ENCODE measurements at places on chromosomes 4 and X. TPM values are rescaled to one million over a fixed set of nuclear protein-coding genes. Genes with fewer than 3 reads are reported as not detected.

DNA sequence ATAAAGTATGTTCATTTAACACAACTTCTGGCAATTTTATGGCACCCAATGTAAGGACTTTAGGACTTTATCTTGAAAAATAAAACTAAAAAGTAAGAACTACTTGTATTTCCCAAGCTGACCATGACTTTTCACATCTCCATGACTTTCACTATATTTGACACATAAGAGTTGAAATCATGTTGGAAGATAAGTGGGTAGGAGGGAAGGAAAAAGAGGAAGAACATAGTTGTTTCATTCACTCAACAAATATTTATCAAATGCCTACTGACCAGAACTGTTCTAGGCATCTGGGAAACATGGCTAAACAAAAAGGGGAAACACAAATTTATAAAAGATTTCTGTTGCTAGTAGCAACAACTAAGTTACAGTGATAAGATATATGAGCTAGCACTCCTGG, 16.0 kb downstream of the SCLT1 start:
- no peak for DNase-seq

GRCh38 chr4:94302191-94302590, 40.4 kb downstream of the HPGDS start:
- DNase-seq: no peak

DNA sequence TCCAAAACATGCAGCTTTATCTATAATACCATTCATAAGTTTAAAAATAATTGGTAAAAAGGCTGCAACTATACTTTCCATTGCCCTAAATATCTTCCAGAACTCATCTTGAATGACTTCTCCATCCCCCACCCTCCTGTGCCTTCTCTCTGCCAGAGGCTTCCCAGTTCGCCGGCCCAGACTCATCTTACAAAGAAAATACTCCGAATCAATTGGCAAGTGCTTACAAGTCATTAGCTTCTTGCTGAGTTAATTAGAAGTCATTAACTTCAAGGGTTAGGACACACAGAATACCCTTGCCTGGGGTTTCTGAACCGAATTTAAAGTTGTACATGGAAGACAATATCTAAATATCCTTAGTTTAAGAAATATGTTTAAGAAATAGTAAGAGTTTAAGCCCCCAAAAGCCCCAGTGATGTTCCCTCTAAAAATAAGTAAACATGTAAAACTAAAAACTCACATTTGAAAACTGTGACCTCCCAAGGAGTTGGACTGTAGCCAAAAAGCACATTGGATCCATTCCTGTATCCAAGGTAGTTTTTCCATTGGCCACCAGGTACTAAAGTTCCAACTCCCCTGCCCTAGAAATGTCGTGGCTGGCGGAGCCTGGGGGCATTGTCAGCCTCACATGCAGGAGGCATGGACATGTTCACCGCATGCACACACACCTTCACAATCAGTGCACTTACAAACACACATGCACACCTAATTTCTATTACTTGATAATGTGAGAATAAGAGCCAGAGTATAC, 535.2 kb upstream of the FAT1 start:
- no peak for DNase-seq

DNA sequence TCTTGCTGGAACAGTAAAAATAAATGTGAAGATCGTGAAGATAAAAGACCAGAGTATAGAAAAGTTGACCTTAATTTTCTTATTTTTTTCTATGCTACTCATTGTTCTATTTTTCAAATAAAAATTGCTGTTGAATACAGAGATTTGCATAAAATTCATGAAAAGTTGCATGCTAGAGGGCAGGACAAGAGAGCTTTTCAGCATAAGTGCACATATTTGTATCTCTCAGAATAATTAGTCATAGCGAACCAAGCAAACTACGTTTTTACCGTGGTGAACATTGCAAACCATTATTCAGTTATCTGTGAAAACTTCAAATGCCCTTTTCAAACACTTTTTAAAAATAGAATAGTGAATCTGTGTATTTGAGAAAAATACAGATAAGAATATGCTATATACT, 26.4 kb upstream of the AFF2 start:
- DNase-seq: no peak

DNA sequence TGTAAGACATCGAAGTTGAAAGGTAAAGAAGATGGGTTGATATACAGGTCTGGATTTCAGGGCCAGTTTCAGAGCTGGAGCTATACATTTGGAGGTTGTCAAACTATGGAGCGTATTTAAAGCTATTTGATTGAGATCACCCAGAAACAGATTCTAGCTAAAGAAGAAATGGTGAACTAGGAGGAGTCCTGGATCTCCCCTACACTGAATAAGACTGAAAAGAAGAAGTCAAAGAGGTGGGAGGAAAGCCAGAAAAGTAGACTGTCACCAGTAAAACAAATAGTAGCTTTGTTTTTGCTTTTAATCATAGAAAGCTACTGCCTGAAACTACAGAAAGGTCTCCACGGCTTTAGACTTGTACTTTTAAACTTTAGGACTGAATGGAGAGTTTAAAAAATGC, 5.0 kb upstream of the NDP start:
- no peak for DNase-seq

DNA sequence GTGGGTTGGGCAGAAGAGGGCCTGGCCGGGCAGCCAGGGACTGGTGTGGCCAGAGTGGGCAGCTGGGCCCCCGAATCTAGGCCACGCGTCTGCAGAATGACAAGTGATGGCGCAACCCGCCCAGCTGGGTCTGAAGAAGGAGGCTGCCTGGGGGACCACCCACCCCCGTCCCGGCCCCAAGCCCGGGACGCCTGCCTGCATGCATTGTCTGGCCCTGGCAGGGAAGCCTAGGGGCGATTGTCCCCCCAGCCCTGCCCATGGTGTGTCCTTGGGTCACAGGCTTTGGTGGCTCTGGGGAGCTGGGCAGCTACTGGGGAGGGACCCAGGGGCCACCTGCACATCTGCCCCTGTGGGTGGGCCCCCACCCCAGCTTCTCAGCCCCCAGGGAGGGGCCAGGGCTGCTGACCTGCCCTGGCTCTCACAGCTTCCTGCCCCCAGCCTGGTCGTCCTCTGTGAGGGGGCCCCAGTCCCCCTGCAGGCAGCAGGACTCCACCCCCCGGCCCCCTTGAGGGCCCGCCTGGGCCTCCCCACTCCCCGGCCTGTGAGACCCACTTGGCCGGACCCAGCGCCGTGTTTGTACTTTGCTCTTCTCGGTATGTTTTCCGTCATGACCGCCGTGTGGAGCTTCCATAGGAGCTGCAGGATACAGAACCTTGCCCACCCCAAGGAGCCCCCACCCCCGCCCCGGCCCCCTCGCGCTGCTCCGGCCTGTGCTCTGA, 4.9 kb downstream of the FGFR3 start:
- DNase-seq: no peak

- no peak for DNase-seq
Measured at GRCh38 chr4:61520166-61520565, 320.0 kb downstream of the ADGRL3 start.

DNA sequence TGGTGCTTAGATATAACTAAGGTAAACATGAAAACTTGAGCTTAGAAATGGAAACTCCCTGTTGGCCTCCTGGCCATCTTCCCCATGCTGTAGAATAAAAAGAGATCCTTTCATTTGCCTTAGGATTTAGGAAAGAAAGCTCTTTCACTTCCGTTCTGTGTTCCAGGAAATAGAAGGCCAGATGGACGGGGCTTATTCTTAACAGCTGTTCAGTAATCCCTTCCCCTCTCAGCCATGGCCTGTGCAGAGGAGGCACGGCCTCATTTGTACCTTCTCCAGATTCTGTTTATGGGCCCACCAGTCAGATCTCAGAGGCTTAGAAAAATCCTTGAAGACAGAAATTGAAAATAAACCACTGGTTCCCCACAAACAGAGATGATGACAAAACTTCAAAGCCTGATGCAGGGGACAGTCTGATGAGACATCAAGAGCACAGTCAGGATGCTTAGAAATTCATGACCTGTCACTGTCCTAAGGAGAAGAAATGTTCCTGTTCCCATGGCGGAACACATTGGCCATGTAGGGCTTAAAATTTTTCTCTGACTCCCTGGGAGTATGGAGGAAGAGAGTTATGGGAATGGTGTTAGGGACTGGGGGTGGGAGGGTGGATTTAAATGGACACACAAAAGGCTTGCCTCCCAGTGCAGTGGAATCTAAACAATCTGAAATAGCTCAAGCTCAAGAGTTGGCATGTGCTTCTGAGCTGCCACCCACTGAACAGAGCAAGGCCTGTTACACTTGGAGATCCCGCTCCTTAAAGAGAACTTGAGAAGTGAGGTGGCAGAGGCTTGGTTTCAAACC, 188.8 kb downstream of the SOWAHB start:
- DNase-seq: peak; percentile 90

DNA sequence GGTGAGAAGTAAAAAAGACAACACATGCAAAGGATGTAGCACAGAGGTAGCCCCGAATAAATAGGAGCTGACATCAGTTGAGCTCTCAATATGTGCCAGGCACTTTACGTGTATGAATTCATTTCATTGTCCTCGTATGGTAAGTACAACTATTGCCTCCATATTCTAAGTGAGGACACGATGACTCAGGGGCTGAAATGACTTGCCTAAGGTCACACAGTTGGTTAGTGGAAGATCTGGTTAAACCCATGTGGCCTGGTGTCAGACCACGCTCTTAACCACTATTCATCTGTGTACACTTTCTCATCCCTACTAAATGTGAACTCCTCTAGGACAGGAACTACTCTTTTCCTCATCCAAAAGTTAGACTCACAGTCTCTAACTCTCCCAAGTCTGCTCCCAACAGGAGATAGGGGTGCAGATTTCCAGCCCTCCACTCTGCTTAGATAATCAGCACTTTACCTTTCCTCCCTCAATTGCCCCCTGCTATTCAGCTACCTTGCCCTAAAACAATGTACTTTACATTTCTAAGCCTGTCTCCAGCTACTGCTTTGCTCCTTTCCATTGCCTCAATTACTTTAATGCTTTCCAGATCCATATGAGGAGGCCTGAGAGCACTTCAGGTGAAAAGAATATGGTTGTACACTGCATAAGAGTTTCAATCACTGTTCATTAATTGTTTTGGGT, 58.8 kb upstream of the LHFPL1 start:
- no peak for DNase-seq

DNA sequence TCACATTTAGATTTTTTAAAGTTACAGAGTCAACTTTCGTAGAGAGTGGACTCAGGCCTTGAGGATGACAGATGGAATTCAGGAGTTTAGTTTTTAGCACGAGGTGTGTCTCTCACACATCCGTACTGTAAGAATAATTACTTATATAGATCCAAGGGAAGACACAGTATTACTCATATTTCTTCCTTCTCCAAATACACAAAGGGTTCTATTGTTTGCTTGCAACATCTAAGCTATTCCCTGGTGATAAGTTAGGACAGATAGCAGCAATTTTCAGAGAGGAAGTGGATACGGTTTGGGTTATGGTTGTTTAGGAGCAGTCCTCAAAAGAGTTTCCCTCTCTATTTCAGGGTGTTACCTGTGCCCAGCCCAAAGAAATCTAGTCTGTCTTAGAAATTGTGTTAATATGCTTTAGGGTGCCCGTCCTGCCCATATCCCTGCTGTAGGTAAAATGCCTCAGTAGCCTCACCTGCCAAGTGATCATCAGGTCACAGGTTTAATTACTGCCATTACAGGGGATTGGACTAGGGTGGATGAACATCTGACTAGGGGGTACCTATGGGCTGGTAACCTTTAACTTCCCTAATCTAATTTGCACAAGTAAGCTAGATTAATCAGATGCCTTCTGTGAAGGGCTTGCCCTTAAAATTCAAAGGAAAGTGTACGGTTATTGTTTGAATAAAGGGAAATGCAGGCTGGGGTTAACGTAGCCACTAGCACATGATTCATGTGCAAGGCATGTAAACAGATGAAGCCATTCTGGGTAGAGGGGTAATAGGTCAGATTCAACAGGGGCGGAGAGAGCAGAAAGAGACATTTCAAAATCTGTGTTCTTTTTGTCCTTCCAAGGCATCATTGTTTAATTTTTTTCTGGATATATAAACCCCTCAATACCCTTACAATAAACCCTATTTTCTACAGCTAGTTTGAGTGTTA, 8.7 kb upstream of the PPP3CA start:
- no peak for DNase-seq

GRCh38 chr4:158172261-158173258, at the start of gene GASK1B:
Gene GASK1B, minus strand, starts transcription at chr4:158173025. Its CDS starts 1,650 bp downstream, at chr4:158171375.
- peak; percentile 79 for DNase-seq

GRCh38 chrX:77396781-77397180, 50.4 kb upstream of the FGF16 start:
- no peak for DNase-seq

DNA sequence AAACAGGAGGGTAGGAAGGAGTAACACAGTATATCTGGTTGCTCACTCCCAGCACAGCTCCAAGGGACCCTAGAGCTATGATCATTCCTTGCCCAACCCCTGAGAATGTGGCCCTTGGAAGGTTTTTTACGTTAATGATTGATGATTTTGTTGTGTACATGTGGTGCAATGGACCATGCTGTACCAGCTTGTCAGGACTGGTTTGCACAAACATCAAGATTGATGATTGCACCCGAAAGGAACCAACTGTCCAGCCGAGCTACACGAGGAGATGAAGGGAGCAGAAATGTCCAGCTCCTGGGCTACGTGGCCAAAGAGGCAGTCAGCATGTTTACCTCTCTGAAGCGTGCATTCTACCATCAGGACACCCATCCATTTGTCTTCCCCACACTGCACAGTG, 83.2 kb upstream of the USP9X start:
- DNase-seq: no peak

DNA sequence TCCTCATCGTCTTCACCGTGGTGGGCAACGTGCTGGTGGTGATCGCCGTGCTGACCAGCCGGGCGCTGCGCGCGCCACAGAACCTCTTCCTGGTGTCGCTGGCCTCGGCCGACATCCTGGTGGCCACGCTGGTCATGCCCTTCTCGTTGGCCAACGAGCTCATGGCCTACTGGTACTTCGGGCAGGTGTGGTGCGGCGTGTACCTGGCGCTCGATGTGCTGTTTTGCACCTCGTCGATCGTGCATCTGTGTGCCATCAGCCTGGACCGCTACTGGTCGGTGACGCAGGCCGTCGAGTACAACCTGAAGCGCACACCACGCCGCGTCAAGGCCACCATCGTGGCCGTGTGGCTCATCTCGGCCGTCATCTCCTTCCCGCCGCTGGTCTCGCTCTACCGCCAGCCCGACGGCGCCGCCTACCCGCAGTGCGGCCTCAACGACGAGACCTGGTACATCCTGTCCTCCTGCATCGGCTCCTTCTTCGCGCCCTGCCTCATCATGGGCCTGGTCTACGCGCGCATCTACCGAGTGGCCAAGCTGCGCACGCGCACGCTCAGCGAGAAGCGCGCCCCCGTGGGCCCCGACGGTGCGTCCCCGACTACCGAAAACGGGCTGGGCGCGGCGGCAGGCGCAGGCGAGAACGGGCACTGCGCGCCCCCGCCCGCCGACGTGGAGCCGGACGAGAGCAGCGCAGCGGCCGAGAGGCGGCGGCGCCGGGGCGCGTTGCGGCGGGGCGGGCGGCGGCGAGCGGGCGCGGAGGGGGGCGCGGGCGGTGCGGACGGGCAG, 792 bp downstream of the ADRA2C start:
- peak; percentile 62 for DNase-seq

Gene ADH1C
- 9.0 TPM for total RNA-seq

Gene SGMS2
- total RNA-seq: 35.3 TPM

Gene EGFL6
- 12.5 TPM for total RNA-seq

Gene ERVMER34-1
- 0.41 TPM for total RNA-seq

Gene OPRPN
- total RNA-seq: not detected

Gene TRAPPC11
- 68.3 TPM for total RNA-seq

Gene CCDC120
- 2.7 TPM for total RNA-seq

Gene PLAC1
- 1.4 TPM for total RNA-seq

Gene GAR1
- 9.0 TPM for total RNA-seq

Gene CEP135
- total RNA-seq: 13.0 TPM

Gene ZAR1
- not detected for total RNA-seq

Gene PABPC1L2A
- not detected for total RNA-seq
